Posterior vena cava (tissue), 2 donors: ENCODE measurements at places on chromosomes 6 and 20. TPM values are rescaled to one million over a fixed set of nuclear protein-coding genes. Genes with fewer than 3 reads are reported as not detected.
A peak's percentile ranks its signal among the peaks of the same experiment; 100 is the strongest.

GRCh38 chr6:50970908-50971307 is 152.2 kb downstream of the TFAP2B start:
- DNase-seq: no peak

GRCh38 chr6:30157581-30157980 is 3.4 kb downstream of the TRIM10 start:
- no peak for DNase-seq

Gene GRIK2
- 1.7 TPM for total RNA-seq

Gene SLC17A1
- total RNA-seq: not detected

GRCh38 chr6:151482290-151482689 is 11.5 kb upstream of the CCDC170 start:
- no peak for DNase-seq

- DNase-seq: no peak
These were observed 5.9 kb downstream of the WASF1 start for GRCh38 chr6:110173506-110174132.

- no peak for DNase-seq
These were observed 30.2 kb upstream of the MPC1 start for GRCh38 chr6:166412911-166413384.

Gene ID4
- 74.9 TPM for total RNA-seq

DNA sequence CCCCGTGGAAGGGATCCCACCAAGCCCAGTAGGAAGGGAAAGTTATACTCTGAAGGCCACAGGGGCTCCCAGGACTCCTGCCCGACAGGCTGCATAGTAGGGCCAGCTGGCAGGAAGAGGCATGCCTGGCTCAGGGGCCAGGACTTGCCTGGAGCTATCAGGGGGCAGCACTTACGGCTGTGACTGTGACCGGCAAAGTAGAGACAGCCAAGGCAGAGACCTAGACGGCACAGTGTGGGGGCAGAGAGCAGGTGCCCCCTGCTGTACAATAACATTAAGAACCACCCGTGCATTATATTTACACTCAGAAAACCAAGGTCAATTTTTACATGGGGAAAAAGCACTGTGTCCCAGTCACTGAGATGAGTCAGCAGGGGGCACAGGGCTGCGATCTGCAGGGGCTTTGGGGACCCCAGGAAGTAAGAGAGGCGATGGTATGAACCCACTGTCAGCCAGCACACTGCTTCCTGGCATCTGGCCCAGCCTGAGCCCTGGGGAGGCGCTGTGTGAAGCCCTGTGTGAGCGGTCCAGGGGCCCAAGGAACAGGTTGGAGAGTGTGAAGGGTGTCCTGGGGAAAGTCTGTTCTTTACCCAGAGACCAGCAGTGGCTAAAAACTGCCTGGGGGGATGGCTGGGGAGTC is 9.9 kb downstream of the CCDC167 start:
- DNase-seq: no peak

Gene FAM184A
- 4.5 TPM for total RNA-seq

GRCh38 chr6:2429032-2429431 is 183.6 kb upstream of the GMDS start:
- DNase-seq: no peak

Gene MRAP2
- total RNA-seq: 2.3 TPM

Gene KIF6
- total RNA-seq: 0.46 TPM

- DNase-seq: peak; percentile 90
These were observed at the start of gene RBM38 for GRCh38 chr20:57390604-57391438. RBM38 (plus strand) TSS chr20:57391396; CDS start chr20:57391582, 186 bp downstream.

Gene RAB44
- 0.33 TPM for total RNA-seq

- no peak for DNase-seq
These were observed 1959.8 kb upstream of the DEFB115 start for GRCh38 chr20:29297411-29298270.

Gene RFX6
- not detected for total RNA-seq
